ENCODE measurements at places on chromosomes 2 and 18.

DNA sequence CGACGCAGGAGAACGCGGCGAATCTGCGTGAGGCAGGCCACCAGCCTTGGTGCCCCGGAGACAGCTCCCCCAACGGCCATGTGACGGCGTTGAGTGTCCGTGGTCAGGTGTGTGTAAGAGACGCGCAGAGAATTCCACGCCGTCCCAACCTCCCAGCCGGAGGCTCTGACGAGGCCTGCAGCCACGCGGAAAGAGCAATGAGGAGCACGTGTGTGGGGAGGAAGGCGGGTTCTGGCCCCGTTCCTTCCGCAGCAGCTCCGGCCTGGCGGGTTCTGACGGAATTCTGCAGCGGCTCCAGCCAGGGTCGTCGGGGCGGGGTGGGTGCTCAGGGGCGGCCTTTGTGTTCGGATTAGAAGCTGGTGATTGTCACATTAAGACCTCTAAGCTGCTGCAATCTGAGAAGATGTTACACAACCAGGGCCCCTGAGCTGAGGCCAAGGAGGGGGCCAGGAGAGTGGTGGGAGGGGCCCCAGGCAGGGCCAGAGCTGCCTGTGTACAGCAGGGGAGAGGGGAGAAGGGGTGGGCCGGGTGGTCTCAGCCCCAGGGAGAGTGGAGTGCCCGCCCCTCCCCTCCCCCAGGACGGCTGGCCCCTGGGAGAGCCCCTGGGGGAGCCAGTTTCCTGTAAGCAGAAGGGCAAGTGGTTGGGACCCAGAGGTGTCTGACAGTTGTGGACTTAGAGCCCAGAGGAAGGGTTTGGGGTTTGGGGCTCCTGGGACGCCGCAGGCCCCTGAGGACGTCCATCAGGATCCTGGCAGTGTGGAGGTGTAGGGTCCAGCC is 5.1 kb upstream of the GAL3ST2 start:
- no peak for DNase-seq

- no peak for DNase-seq
These were observed 36.7 kb upstream of the AGPS start for GRCh38 chr2:177355874-177356273.

- DNase-seq = peak; percentile 8
These were observed at the start of gene OSBPL6 for GRCh38 chr2:178193823-178194599. Gene OSBPL6, plus strand, starts transcription at chr2:178194512. Its CDS starts 111,673 bp downstream, at chr2:178306185.

DNA sequence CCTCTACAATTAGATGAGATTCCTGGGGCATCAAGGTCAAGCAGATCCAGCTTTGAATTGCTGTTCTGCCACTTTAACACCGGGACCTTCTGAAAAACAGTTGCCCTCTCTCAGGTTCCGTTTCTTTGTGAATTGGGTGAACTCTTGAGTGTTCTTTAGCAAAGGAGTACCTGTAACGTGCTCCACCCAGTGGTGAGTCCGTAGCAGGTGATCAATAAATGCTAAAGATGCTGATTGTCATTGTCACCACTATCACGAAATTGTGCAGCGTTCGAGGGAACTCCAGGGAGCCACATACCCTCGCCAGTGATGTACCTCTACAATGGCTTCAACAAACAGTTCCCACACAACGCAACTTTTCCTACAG is 81.9 kb downstream of the TCF7L1 start:
- DNase-seq = no peak

- no peak for DNase-seq
These were observed 1588.9 kb upstream of the TMEFF2 start for GRCh38 chr2:193783681-193784080.

- DNase-seq = peak; percentile 62
These were observed 73.2 kb downstream of the LRRFIP1 start for GRCh38 chr2:237700512-237701032.

DNA sequence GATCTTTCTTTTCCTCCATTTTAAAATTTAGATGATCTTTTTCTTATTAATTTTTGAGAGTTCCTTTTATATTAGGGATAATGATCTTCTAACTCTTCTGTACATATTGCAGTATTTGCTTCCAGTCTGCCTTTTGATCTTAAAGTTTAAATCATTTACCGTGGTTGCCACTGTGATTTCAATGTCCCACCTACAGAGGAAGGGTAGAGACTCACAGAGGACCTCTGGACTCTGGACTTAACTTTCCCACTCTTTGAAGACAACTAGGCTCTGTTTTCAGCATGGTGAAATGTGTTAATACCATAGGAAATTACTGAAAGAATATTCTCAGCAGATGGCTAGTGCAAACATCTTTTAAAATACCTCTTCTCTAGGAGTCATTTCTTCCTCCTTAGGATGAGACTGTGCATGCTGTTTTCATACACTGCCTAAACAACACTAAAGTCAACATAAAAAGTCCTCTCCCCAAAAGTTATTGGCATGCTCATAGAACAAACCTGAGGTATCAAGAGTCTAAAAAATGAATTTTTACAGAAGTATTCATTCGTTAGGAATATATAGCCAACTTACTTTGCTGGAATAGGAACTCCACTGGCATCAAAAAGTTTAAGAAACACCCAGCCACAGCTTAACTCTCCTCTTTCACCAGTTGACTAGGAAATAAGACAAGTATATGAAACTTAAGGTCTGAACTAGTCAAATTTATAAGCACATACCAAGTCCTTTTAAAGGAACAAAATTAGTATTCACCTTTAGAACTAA is 30.7 kb upstream of the MALL start:
- DNase-seq = no peak

DNA sequence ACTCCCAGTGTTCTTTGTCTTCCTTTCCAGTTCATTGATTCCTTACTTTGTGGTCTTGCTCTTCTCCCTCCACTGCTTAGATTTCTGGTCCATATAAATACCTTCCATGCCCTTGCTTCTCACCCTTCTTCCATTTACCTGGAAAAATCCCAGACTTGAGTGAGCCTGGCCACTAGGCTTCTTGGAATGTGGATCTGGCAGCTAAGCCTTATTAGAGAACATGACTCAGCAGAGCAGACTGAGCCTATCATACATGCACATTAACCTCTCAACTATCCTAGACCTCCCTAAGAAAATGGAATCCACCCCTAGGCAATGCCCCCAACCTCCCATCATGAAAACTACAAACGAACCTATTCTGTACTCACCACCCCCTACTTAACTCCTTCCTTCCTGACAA is 127.7 kb downstream of the RHBDD1 start:
- no peak for DNase-seq

DNA sequence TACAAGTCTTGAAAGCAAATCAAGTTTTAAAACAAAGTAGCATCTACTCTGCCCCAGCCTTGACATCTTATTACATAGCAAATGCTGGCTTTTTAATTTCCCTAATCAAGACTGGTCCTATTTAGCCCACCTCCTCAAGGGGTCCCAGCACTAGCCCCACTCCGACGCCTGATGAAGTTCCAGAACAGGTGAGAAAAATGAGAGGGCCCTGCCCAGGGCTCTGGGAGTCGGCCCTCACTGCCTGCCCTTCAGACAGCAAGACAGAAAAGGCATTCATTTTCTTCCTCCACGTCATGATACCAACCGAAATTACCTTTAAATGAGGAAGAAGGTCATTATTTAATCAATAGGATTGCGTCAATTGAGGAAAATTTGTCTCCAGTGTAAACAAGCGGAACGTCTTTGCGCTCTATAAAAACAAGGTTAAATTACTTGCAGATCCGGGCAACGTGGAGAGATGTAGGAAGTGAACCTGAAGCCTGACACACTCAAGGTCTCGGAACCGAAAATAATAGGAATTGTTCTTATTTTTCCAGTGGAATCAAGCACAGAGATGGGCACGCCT is 170.6 kb upstream of the PKDCC start:
- DNase-seq = no peak

GRCh38 chr2:65278531-65278981 is 50.9 kb downstream of the ACTR2 start:
- DNase-seq = no peak

GRCh38 chr2:172182624-172183023 is 79.9 kb upstream of the DLX2 start:
- DNase-seq = no peak

DNA sequence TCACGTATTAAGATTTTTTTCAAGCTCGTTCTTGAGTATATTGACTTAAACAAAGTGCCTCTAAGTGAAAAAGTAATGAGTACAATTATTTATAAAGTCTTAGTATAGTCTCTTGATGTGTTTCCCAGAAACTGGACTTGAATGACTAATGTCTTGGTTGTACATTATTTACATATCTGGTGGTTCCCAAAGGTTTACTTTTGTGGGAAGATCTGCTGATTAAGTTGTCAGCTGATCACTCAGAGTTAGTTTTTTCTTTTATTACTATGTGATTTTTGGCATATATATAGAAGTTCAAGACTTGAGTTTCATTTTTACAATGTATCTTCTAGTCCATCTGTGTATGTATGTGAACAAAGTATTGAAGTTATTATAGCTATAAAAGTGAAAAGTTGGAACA is 29.5 kb downstream of the RNF144A start:
- no peak for DNase-seq

GRCh38 chr2:205837663-205838062 is 155.4 kb downstream of the NRP2 start:
- DNase-seq = no peak

- no peak for DNase-seq
These were observed 5.9 kb upstream of the EFEMP1 start for GRCh38 chr2:55929476-55929875.

GRCh38 chr2:218744615-218745014 is 34.0 kb downstream of the TTLL4 start:
- DNase-seq = no peak

- DNase-seq = no peak
These were observed 420.1 kb upstream of the ACVR2A start for GRCh38 chr2:147424766-147425165.

- no peak for DNase-seq
These were observed 59.7 kb downstream of the XDH start for GRCh38 chr2:31354837-31355236.

DNA sequence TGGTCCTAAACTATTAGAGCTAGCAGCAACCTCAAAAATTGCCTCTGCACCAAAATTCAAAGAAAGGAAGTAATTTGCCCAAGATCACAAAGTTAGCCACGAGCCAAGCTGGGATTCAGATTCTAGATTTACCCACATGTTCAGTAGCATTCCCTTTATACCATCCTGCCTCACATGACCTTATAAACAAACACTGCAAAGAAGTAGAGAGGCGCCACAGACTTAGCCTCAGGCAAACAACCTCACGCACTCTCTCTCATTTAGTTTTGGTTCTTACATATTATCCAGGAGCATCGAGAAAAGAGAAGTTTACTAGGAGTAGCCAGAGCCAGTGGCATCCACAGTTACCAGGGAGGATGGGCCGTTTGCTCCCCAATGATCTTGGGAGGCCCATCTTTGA is 226.6 kb downstream of the OSR1 start:
- no peak for DNase-seq

All from stimulated activated CD8-positive, alpha-beta memory T cell treated with anti-CD3 and anti-CD28 coated beads, Interleukin-4, amount 100 ng/mL, for 4 hours (primary cell).